ENCODE measurements at places on chromosomes 1 and 21. TPM values are rescaled to one million over a fixed set of nuclear protein-coding genes. Genes with fewer than 3 reads are reported as not detected.

GRCh38 chr1:17233675-17234320 is 15.1 kb upstream of the PADI3 start:
- peaks cover 2% of the 10 kb centered on the region for H3K4me1 ChIP-seq
- H3K27me3 ChIP-seq: peaks cover 12% of the 10 kb centered on the region
- no peak overlapping the region for H3K4me3 ChIP-seq

Gene FAM72A
- 3.2 TPM for total RNA-seq

DNA sequence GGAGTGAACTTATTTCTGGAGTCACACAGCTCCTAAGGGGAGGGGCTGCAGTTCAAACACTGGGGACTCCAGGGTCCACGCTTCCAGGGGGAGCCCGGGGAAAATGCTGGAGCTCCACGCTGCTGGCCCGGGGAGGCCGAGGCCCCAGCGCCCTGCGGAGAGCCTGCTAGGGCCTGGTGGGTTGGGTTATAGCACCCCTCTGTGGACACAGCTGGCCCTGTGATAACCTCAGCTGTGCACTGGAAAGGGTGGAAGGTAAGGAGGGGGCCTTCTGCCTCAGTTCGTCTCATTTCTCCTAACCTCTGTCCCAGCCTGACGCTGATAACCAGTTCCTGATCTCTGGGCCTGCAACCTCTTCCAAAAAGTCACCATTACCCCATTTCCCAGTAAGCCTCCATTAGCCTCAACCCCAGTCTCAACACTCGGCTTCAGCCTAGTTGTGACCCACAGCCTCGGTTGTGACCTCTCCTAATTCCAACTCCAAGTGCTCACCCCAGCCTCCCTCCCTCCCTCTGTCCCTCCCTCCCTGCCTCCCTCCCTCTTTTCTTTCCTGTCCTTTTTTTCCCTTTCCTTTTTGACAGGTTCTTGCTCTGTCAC is 7.1 kb downstream of the NBL1 start:
- H3K36me3 ChIP-seq: no peaks in the 10 kb centered on the region
- H3K4me1 ChIP-seq: peaks cover 1% of the 10 kb centered on the region
- no peak overlapping the region for H3K4me3 ChIP-seq
- peaks cover 21% of the 10 kb centered on the region for H3K27me3 ChIP-seq
- H3K27ac ChIP-seq: no peak overlapping the region

GRCh38 chr1:91876040-91876470 is 9.9 kb downstream of the TGFBR3 start:
- H3K36me3 ChIP-seq: no peaks in the 10 kb centered on the region
- H3K4me3 ChIP-seq: no peak overlapping the region
- H3K27me3 ChIP-seq: peaks cover 9% of the 10 kb centered on the region
- DNase-seq: no peak
- no peak overlapping the region for H3K27ac ChIP-seq

Gene MAN1C1
- total RNA-seq: 4.8 TPM

Gene OLIG1
- 0.38 TPM for total RNA-seq

- no peaks in the 10 kb centered on the region for H3K36me3 ChIP-seq
- peak; percentile 3 for DNase-seq
- H3K4me1 ChIP-seq: no peaks in the 10 kb centered on the region
These were observed 205.2 kb downstream of the MATN1 start for GRCh38 chr1:30518186-30518585.

DNA sequence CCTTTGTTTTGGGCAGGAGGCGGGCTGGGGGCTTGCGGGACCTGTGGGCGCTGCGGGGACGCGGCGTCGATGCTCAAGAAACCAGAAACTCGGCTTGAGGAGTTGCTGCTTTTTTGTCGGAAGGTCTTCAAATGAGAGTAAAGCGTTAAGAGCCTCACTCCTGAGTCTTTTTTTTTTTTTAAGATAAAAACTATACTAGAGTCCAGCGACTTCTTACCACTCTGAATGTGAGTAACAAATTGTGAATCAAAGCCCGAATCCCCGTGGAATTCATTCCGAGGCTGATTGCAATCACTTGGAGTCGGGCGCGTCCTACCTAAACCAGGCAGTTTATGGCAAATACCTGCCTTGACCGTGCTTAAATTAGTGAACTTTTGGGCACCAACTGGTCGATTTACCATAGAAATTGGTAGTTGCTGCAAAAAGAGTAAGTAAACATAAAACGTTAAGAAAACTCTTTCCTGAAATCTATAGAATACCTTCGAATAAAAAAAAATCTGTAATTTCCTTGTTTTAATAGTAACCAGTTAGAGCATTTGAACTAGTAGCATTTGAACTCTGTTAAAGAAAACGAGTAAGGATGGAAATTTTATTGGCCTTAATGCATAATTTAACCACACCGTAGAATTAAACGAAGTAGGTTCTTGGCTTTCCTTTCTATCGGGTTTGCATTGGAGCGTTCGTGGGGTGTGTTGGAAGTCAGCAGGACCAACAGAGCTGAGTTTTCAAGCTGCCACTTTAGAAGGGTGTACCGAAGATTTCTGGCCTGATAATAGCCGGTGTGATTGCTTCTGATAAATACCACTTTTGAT is 769 bp downstream of the GPSM2 start:
- H3K27ac ChIP-seq: peak overlapping the region; percentile 93
- peaks cover 6% of the 10 kb centered on the region for H3K4me1 ChIP-seq
- no peak for DNase-seq
- peaks cover 4% of the 10 kb centered on the region for H3K27me3 ChIP-seq
- H3K4me3 ChIP-seq: peak overlapping the region; percentile 92
- no peaks in the 10 kb centered on the region for H3K36me3 ChIP-seq

DNA sequence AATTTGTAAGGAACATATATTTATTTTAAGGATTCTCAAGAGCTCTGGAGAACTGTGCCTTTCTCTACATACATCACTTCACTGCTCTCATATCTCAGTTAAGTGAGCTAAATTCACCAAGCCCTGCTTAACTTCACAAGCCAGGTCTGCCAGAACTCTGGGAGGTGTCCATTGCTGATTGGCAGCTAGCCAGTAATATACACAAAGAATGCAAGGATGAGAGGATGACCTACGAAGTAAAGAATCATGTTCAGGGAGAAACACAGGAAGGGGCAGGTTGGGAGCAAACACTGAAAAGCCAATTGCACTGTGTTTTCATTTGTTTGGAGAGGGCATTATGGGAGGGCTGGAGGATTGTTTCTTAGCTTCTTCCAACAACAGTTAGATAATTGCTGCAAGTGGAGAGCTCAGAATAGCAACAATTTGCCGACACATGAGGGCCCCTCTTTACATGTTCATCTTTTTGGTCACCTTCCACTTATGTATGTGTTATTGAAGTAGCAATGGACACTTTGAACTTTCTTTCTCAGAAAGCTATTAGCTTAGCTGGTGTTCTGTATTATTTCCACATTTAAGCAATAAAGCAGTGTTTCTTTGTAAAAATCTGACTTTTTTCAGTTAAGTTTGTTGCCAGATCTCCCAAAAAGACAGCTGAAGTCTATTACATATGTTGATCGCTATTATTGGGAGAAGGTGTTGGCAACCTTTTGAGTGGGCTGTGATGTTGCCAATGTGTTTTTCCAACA is 254.8 kb downstream of the LTN1 start:
- H3K27me3 ChIP-seq: no peaks in the 10 kb centered on the region
- H3K36me3 ChIP-seq: no peaks in the 10 kb centered on the region
- peak overlapping the region; percentile 77 for H3K27ac ChIP-seq
- peaks cover 5% of the 10 kb centered on the region for H3K4me1 ChIP-seq

DNA sequence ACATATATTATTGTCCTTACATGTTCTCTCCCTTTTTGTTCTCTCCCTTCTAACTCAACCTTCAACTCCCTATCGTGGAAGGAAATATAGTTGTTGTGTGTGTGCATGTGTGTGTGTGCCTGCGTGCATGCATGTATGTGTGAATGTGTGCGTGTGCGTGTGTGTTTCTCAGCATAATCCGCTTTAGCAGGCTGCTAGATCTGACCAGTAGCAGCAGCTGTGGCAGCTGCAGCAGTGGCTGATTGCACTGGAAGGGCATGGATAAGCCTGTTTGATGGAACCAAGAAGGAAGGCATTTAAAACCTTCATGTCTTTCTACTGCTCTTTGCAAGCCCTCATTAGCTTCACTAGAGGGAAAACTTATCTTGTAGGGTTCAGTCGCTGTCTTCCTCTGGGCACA is 65.6 kb upstream of the IRF2BP2 start:
- H3K36me3 ChIP-seq: no peaks in the 10 kb centered on the region
- no peak overlapping the region for H3K27ac ChIP-seq
- peak overlapping the region; percentile 70 for H3K4me3 ChIP-seq
- DNase-seq: no peak
- no peaks in the 10 kb centered on the region for H3K27me3 ChIP-seq
- peaks cover 28% of the 10 kb centered on the region for H3K4me1 ChIP-seq

DNA sequence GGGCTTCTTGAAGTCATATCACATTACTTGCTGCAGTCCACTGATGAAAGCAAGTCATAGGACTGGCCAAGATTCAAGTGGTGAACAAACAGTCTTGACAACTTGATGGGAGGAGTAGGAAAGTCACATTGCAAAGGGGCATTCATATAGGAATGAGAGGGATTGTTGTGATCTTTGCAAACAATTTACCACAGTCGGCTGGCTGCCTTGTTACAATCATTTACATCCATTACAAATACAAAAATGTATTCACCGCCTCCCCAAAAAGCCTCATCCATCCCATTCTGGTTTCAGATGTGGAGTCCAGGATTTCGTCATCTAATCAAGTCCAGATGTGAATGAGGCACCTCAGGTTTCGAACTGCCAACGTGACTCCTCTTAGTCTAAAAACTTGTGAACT is 26.8 kb downstream of the GORAB start:
- peaks cover 1% of the 10 kb centered on the region for H3K36me3 ChIP-seq
- no peak overlapping the region for H3K4me3 ChIP-seq
- H3K4me1 ChIP-seq: peaks cover 4% of the 10 kb centered on the region

Gene SEMA4A
- total RNA-seq: 3.7 TPM

- DNase-seq: no peak
- no peak overlapping the region for H3K27ac ChIP-seq
- H3K27me3 ChIP-seq: no peaks in the 10 kb centered on the region
These were observed 53.0 kb upstream of the RIPK4 start for GRCh38 chr21:41819856-41820281.

- H3K4me3 ChIP-seq: no peak overlapping the region
- H3K4me1 ChIP-seq: peaks cover 12% of the 10 kb centered on the region
- H3K27ac ChIP-seq: no peak overlapping the region
- peaks cover 5% of the 10 kb centered on the region for H3K27me3 ChIP-seq
These were observed 227.2 kb downstream of the ATG4C start for GRCh38 chr1:63010913-63011660.

Gene IL10
- total RNA-seq: not detected

Gene RNF19B
- total RNA-seq: 16.4 TPM

Gene TMEM269
- 0.42 TPM for total RNA-seq

Gene CHIA
- not detected for total RNA-seq

Gene XCL2
- not detected for total RNA-seq

- no peak overlapping the region for H3K27ac ChIP-seq
- no peak overlapping the region for H3K4me3 ChIP-seq
- peaks cover 15% of the 10 kb centered on the region for H3K36me3 ChIP-seq
- no peak for DNase-seq
- no peaks in the 10 kb centered on the region for H3K27me3 ChIP-seq
These were observed 35.5 kb downstream of the SH3GLB1 start for GRCh38 chr1:86739648-86740509.

Gene PDE9A
- 57.0 TPM for total RNA-seq

- H3K36me3 ChIP-seq: no peaks in the 10 kb centered on the region
- H3K27me3 ChIP-seq: no peaks in the 10 kb centered on the region
- H3K4me1 ChIP-seq: no peaks in the 10 kb centered on the region
- DNase-seq: no peak
- H3K4me3 ChIP-seq: no peak overlapping the region
These were observed 348.8 kb downstream of the KIF26B start for GRCh38 chr1:245503548-245503947.

DNA sequence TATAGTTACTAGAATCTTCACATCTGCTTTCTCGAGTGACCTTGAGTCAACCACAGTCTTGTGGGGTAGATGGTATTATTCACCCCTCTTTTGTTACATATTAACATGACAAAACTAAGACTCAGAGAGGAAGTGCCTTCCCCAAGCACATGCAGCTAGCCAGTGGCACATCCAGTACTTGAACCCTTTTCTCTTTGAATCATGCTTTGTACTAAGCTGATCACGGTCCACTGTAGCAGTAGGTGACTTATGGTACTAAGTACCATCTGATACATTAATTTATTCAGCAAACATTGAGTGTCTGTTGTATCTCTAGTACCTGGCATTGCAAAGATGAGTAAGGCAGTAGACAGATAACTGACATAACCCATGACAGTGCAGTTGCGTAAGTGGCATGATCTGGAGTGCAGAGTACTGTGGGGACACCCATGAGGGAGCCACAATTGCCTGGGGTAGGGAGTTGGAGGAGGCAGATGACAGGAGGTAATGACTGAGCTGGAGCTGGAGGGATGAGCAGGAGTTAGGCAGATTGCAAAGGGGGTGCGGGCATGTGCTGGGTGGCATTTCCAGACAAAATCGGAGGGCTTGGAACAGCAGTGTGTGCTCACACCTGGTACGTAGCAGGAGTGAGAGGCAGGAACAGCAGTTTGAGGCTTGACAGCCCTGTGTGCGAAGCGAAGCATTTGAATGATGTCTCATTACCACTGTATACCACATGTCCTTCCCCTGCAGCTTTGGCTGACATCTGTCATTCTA is 29.8 kb downstream of the UCK2 start:
- H3K27me3 ChIP-seq: no peaks in the 10 kb centered on the region
- H3K27ac ChIP-seq: no peak overlapping the region
- DNase-seq: no peak
- no peak overlapping the region for H3K4me3 ChIP-seq
- H3K36me3 ChIP-seq: no peaks in the 10 kb centered on the region
- peaks cover 45% of the 10 kb centered on the region for H3K4me1 ChIP-seq

DNA sequence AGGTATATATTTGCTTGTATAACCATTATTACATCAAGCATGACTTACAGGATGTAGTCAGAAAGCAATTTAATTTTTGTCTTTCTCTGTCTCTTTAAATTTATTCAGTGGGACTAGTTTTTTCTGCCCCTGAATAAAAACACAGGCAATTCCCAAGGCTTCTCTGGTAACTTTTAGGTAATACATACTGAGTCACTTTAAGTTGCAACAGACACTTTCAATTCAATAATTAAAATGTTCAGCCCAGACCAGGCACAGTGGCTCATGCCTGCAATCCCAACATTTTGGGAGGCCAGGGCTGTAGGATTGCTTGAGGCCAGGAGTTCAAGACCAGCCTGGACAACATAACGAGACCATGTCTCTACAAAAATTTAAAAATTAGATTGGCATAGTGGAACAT is 12.3 kb downstream of the SLC44A3 start:
- no peaks in the 10 kb centered on the region for H3K27me3 ChIP-seq
- H3K36me3 ChIP-seq: peaks cover 47% of the 10 kb centered on the region
- DNase-seq: no peak
- H3K4me3 ChIP-seq: no peak overlapping the region
